Vagina (tissue), 2 donors: ENCODE measurements at places on chromosomes 4 and X. TPM values are rescaled to one million over a fixed set of nuclear protein-coding genes. Genes with fewer than 3 reads are reported as not detected.
A peak's percentile ranks its signal among the peaks of the same experiment; 100 is the strongest.

GRCh38 chr4:127778102-127778501 lies 4.0 kb upstream of the HSPA4L start:
- no peak for DNase-seq

- no peak for DNase-seq
Measured at GRCh38 chr4:111639876-111640275, 505.4 kb upstream of the FAM241A start.

- no peak for DNase-seq
Measured at GRCh38 chrX:10922159-10922558, 189.0 kb upstream of the HCCS start.

- DNase-seq = no peak
Measured at GRCh38 chr4:26141051-26141721, 179.6 kb upstream of the RBPJ start.

- no peak for DNase-seq
Measured at GRCh38 chrX:115350711-115351381, 61.3 kb downstream of the LUZP4 start.

- no peak for DNase-seq
Measured at GRCh38 chr4:66273110-66273509, 602.8 kb upstream of the EPHA5 start.

GRCh38 chr4:86452924-86453531 lies 93.2 kb upstream of the MAPK10 start:
- no peak for DNase-seq

GRCh38 chrX:151359931-151360871 lies 36.8 kb upstream of the VMA21 start:
- no peak for DNase-seq

- DNase-seq = no peak
Measured at GRCh38 chr4:150982557-150983233, 32.4 kb downstream of the LRBA start.

GRCh38 chr4:5828005-5828391 lies 64.9 kb downstream of the CRMP1 start:
- no peak for DNase-seq

DNA sequence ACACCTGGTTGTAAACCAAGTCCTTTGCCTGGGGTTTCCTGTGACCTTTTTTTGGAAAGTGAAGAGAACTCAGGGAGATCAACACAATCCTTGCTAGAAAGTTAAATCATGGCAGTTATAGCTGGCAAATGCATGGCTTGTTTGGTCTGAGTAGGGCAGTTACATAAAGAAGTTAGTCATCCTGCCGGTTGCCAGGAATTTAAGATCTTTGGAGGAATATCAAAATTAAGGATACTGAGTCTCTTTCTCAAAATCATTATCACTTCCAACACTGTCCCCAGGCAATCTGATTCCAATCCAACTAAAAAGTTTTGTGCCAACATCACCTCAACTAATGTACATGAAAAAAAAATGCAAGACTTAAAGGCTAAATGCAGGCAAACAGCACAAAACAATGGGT lies 40.3 kb downstream of the C4orf54 start:
- DNase-seq = no peak

GRCh38 chr4:147547314-147548056 lies 66.6 kb downstream of the EDNRA start:
- DNase-seq = no peak

- DNase-seq = no peak
Measured at GRCh38 chr4:114479595-114479994, 119.0 kb upstream of the UGT8 start.

DNA sequence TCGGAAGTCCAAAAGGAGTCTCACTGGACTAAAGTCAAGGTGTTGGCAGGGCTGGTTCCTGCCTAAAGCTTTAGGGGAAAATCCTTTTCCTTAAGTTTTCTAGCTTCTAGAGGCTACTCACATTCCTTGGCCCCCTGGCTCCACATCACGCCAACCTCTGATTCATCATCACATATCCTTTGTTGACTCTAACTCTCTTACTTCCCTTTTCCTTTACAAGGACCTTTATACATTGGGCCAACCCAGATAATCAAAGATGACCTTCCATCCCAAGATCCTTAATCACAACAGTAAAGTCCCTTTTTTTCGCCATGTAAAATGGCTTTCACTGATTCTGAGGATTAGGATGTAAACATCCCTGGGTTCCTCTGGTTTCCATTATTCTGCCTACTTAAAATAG lies 146.4 kb upstream of the DCAF8L1 start:
- DNase-seq = no peak

- DNase-seq = no peak
Measured at GRCh38 chrX:149962859-149963757, 24.8 kb upstream of the EOLA2 start.

DNA sequence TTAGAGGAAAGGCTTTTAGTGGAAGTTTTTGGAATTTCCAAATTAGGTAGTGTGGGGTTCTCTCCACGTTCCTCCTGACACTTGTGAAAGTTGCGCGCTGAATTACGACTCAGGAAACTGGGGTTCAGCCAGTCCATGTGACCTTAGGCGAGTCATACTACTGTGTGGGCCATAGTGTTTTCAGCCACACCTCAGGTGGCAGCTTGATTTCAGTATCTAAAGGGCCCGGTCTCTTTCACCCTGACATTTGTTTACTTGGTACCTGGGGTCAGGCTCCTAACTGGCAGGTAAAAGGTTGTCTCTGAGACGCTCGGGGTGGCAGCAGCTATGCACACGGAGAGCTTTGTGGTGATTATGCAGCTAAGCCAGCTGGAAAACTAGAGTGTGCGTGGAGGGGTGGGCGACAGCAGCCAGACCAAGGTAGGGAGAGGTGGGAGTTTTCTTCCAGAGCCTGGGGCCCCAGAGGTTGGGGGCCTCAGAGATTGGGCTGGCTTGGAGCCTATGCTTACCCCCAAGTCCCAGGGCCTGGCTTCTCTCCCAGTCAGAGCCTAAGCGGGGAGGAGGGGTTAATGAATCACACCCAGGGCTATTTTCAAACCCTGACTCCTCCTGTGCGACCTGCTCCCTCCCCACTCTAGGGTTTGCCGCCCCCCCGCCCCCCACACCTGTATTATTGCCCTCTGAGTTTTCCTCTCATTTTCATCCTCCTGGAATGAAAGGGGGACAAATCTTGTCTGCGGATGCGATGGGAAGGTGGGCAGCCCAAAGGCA lies 47.2 kb downstream of the STARD8 start:
- no peak for DNase-seq

DNA sequence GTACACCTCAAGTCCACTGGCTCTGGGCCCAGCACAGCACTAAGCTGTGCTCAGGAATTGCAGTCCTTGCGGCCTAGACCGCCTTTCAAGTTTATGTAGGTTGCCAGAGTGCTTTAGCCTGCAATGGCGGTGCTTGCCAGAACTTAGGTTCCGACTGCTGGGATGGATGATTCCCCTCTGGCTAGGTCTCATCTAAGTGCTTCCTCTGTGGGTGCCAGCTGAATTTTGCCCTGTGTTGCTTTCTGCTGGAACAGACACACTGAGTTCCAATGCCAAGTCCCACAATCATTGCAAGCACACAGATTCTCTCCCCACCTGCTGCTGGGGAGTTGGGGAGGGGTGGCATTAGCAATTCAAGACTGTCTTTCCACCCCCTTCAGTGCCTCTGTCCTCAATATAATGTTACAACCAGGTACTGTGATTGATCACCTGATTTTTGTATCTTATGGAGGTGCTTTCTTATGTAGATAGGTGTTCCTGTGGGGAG lies 129.5 kb downstream of the GRID2 start:
- DNase-seq = no peak

DNA sequence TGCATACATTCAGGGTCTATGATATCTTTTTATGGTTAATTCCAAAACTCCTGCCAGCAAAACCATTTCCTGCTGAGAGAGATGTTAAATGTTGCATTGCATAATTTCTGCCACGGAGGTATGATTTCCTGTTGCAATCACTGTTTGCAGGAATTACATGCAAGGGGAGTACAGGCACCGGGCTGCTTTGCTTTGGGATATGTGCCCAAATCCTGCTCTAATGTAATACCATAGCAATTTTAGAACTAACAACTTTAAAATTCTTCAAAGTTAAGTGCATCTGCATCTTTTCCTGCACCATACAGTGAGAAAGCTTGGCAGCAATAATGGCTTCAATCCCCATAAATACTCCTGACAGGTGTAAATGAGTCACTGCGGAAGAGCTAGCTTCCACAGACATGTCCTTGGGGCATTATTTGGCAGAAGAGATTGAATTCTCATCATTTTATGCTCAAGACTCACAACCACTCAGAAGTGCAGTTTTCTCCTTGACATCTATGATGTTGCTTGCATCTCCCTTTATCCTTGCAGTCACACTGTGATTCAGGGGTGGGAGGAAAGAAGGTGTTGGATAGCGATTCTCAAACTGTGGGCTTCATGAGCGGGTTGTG lies 29.6 kb downstream of the TRIM2 start:
- no peak for DNase-seq

DNA sequence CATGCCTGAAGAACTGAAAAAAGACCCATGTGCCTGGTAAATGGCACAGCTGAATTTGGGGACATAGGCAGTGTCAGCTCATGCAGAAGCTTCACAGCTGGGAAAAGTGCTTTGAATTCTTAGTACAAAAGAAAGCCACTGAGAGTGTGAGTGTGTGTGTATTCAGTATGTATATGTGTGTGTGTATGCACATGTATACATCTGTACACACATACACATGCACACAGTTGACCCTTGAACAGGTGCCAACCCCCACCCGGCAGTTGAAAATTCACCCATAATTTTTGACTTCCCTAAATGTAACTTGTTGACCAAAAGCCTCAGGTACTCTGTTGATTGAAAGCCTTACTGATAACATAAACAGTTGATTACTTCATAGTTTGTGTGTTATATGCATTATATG lies 49.5 kb upstream of the ENPP6 start:
- peak; percentile 58 for DNase-seq

- no peak for DNase-seq
Measured at GRCh38 chrX:145936769-145937168, 119.1 kb downstream of the SLITRK2 start.

- no peak for DNase-seq
Measured at GRCh38 chr4:80489798-80490197, 154.3 kb downstream of the CFAP299 start.

DNA sequence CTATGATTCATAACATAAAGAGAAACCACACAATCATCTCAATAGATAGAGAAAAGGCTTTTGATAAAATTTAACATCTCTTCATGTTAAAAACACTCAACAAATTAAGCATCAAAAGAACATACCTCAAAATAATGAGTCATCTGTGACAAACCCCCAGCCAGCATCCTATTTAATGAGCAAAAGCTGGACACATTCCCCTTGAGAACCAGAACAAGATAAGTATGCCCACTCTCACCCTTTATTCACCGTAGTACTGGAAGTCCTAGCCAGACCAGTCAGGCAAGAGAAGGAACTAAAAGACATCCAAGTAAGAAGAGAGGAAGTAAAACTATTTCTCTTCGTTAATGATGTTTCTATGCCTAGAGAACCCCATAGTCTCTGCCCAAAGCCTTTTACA lies 507.2 kb downstream of the PABPC4L start:
- no peak for DNase-seq

DNA sequence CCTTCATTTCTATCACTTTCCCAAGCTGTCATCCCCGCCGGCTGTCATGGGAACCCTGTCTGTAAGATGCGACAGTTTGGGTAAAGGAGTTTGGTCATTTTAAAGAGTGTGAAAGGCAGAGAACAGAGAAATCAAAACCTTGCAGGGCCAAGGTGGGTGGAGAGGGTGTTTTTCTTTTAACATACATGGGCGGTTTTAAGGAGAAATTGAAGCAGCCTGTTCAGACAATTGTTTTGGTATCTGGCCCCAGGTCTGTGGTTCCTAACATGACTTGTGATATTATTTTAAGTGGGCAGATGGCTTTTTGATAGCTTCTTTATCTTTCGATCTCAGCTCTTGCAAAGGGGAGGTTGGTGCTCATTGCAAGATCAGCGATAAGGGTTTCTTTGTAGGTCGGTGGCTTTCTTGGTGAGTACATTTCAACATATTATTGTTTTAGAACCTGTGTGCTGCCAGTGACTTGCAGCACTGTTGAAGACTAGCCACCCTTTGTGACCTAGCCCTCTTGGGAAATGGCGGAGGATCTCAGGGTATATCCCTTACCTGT lies 3.7 kb downstream of the PPP1R3F start:
- DNase-seq = no peak

DNA sequence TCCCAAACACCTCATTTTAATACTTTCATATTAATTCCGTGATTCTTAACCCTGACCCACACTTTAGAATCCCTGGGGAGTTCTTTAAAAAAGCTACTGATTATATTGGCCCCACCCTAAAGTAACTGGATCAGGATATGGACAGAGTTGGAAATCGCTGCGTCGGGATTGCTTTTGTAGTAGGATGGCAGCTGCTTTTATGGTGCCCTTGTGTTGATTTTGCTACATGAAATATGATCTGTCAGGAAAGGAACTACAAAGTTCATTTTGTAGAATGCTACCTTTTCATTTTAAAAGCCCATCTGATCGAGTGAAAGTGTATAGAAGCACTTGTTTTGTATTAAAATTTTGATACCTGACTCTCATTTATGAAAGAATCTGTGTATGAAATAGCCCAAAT lies 43.6 kb downstream of the TMEM131L start:
- DNase-seq = no peak

- no peak for DNase-seq
Measured at GRCh38 chr4:76589872-76590797, 155.1 kb downstream of the SHROOM3 start.

DNA sequence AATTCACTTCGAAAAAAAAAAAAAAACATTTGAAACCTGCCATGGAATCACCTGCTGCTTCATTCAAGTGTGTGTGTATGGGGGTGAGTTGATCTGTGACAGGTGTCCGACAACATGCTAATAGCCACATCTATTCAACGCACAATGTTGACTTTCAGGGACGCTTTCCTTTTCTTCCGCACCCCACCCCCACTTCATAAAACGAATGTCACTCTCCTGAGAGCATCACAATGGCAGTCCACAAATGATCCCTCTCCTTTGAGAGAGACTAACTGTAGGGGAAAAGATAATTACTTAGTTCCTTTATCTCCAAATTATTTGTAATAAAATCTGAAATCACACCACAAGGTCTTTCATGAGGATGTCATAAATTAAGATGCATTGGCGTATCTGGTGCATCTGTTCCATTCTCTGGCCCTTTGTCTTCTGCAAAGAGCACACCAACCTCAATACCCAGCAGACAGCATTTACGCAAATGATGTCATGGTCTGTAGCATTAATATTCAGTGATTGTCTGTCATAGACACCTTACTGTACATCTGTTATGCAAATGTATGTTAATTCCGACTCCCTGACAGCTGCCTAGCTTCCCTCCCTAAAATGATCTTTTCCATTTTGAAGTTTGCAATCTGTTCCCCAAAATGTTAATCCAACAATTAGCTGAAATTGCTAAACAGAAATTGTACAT lies 640.0 kb upstream of the BOD1L1 start:
- no peak for DNase-seq

Gene RAB39B
- 0.74 TPM for total RNA-seq

Gene CXorf66
- not detected for total RNA-seq

Gene RS1
- total RNA-seq = not detected

Gene TECRL
- not detected for total RNA-seq

Gene PCDH19
- 3.4 TPM for total RNA-seq

Gene XG
- total RNA-seq = 5.9 TPM

Gene F8
- total RNA-seq = 5.4 TPM

Gene TKTL1
- not detected for total RNA-seq

Gene HTRA3
- total RNA-seq = 33.1 TPM

Gene ITM2A
- total RNA-seq = 89.4 TPM

Gene TMEM156
- total RNA-seq = not detected

Gene FHDC1
- 6.4 TPM for total RNA-seq

Gene MAGEA11
- total RNA-seq = not detected

Gene RAB33A
- 0.98 TPM for total RNA-seq
